ENCODE measurements at places on chromosomes 12 and 14.

- DNase-seq: no peak
These were observed 198.5 kb downstream of the ATP23 start for GRCh38 chr12:58139894-58140293.

- no peak for DNase-seq
These were observed 57.7 kb downstream of the MVK start for GRCh38 chr12:109631302-109631701.

- DNase-seq: no peak
These were observed 343.1 kb downstream of the CCER1 start for GRCh38 chr12:90611891-90612290.

DNA sequence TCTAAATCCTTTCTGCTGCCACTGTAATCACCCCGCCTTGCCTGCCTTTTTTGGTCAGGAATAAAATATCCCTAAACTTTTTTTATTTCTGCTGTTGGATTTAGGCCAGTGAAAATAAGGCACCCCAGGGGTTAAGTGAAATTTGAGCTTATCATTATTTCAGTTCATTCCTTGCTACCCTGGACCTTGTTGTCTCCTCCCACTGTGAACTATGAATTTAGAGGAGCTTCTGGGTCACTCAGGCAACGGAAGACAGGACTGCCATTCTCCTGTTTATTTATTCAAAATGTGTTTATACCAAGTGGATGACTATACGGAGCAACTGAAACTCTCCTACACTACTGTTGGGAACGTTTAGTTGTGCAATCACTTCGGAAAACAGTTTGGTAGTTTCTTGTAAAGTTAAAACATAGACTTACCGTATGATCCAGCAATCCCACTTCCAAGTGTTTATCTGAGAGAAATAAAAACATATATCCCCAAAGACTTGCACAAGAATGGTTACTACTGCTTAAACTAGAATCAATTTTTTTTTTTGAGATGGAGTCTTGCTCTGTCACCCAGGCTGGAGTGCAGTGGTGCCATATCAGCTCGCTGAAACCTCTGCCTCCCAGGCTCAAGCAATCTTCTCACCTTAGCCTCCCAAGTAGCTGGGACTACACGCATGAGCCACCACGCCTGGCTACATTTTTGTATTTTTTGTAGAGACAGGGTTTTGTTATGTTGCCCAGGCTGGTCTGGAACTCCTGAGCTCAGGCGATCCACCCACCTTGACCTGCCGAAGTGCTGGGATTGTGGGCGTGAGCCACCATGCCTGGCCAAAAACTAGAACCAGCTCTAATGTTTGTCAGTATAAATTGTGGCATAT, 2.3 kb upstream of the TRAFD1 start:
- no peak for DNase-seq

DNA sequence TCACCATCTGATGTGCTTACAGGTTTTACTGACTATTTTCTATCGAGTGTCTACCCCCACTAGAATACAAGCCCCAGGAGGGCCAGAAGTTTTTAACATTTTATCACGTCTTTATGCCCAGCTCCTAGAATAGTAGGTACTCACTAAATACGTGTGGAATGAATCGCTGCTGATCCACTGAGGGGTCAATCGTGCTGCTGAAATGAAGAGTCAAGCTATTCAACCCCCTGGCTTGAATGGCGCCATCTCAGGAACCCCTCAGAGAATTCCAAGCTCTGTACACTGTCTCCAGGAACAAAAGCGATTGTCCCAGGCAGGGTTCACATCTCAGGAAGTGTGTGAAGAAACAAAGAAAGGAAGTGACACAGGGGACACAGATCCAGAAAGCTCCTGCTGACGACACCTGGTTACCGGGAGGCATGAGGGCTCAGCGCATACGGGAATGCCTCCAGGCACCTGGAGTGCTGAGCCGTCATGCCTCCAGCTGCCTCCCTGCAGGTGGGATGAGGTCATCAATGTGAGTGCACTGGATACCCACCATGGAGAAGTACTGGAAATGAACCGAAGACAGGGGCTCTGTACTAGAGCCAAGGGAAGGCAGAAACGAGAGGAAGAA, 45.6 kb downstream of the PITPNM2 start:
- no peak for DNase-seq

GRCh38 chr12:84922693-84923092, 10.1 kb upstream of the SLC6A15 start:
- no peak for DNase-seq

GRCh38 chr12:114240288-114240687, 165.7 kb downstream of the TBX5 start:
- no peak for DNase-seq

DNA sequence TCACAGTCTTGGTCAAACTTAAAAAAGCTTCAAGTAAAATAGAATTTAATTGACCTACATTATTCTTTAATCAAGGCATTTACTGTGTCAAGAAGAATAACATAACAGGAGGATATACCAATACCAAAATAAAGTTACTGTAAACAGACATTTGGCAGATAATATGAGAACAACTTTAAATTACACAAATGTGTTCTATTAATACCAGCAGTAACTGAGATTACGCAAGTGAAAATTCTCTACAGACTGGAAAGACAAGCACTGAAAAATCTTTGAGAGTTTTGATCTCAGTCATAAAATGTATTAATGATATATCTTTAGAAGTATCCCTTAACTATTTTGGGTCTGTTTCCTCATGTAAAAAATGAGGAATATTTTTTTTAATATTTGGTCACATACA, 169.2 kb upstream of the SOX5 start:
- no peak for DNase-seq

DNA sequence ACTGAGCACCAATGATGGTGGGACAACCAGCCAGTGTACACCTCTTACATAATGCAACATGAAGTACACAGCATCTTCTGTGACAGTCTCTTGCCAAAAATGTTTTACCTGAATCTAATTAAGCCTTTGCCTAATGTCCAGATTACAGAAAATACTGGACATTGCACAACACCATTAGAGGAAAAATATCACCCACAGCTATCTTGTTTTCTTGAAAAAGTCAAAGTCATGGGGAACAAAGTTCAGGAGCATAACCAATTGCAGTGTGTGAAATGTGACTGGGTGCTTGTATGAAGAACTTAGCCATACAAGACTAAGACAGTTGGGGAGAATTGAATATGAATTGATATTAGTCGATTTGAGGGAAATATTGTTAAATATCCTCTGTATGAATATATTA, 12.1 kb upstream of the ANO6 start:
- DNase-seq: no peak

DNA sequence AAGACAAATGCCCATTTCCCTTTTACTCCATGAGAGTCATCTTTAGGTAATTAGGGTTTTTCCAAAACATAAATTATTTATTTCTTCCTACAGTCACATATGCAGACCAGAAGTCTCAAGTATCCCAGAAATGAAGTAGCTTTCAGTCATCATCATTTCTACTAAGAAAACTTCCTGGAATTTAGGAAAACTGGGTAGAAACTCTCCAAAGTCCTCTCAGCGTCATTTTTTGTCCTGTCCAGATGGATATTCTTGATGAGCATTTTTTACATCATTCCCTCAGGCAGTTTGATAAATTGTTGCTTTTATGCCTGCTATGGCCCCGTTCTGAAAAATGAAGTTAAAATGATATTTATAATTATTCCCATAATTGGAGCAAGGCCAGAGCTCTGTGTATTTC, 93.9 kb upstream of the DCN start:
- DNase-seq: no peak

- DNase-seq: no peak
These were observed 73.0 kb downstream of the CIT start for GRCh38 chr12:119804011-119804641.

DNA sequence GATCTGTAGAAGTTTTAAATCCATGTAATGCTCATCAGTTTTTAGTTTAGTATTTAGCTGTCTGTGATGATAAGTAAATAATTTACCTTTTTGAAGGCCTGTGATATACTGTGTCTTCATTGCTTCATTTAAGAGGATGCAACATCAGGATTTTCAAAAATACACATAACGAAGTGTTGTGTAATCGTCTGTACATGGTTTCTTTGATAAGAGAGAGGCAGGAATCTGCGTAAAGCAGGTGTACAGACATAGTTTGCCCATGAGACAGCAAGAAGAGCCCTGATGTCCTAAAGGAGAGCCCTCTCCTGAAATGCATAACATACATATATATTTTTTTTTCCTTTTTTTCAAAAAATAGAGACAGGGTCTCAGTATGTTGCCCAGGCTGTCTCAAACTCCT, 44.8 kb downstream of the RASSF3 start:
- no peak for DNase-seq

DNA sequence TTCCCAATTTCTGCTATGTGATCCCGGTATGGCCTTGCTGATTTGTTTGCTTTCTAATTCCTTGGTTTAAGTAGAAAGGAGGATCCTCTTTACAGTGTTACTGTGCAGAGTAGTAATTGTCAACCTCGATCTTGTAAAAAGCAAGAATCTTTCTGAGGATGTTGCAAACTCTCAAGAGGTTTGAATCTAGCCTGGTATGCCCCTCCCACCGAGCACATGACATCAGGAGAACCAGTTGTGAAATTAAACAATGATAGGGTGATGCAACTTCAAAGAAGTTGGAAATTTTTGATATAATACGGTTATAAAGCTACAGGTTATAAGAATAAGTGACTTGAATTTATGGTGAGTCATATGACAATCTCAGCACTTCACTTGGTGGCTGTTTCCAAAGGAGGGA, 35.0 kb upstream of the FUT8 start:
- DNase-seq: no peak

DNA sequence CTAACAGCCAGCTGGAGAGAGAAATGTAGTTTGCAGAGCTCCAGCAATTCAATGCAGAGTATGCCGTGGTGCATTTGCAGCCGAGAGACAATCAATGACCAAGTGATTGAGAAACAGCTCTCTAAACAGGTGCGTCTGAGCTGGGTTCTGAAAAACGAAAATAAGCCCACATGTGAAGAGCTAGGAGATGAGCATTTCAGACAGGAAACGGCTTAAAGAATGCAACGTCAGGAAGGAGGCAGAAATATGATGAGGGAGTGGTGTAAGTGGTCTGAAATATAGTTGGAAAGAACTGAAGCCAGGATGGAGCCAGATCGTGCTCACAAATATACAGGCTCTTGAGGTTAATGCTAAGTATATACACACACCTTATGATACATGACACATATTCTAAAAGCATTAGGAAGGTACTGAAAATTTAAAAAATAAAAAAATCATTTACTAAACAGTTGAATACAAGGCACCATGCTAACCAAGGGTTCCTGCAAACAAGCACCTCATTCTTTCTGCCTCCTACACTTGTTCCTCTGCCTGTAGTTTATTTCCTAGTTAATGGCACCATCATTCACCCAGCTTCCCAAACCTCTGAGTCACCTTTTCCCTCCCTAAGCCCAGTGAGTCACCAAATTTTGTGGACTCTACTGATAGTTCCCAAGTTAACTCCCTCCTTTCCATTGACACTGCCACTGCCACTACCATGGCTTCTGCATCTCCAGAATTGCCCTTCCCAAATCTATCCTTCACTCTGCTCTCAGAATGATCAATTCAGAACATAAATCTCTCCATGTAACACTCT, 2.3 kb upstream of the GARIN2 start:
- DNase-seq: no peak

DNA sequence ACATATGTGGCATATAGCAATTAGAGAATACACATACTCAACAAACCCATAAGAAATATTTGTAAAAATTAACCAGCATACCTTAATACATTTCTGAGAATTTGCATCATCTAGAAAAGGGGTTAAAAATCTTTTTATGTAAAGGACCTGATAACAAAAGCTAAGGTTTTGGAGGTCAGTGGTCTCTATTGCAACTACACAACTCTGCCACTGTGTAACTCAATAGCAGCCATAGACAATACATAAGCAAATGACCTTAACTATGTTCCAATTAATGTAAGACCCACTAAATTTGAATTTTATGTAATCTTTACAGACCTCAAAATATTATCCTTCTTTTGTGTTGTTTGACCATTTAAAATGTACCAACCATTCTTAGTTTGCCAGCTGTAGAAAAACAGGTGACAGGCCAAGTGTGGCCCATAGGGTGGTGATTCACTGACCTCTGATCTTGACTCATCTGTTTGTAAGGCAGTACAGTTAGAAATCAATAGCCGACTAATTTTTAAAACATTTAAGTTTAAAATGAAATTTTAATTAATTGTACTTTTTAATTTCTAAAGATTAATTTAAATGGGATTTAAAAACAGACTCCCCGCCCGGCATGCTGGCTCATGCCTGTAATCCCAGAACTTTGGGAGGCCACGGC, 7.4 kb upstream of the EPS8 start:
- DNase-seq: no peak

GRCh38 chr12:58425481-58426392, 484.4 kb downstream of the ATP23 start:
- DNase-seq: no peak

- no peak for DNase-seq
These were observed 42.5 kb upstream of the CATSPERB start for GRCh38 chr14:91774140-91775096.

GRCh38 chr14:94041551-94042346, 15.6 kb downstream of the OTUB2 start:
- no peak for DNase-seq

DNA sequence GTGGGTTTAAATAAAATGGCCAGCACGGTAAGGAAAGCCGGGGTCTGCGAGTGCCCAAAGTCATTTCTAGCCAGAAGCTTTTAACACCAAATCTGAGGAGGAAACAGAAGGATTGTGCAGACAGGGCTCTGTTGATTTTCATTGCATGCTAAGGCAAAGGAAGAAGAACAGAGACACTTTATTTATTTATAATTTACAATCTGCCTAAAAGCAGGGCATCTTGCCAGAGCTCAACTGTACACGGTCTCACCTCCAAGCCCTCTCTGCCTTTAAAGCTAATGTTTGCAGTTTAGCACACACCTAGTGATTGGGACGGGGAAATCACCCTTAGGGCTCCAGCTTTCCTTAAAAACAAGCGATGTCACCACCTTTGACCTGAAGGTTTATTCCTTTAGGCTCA, 4.0 kb downstream of the KCNA5 start:
- no peak for DNase-seq

DNA sequence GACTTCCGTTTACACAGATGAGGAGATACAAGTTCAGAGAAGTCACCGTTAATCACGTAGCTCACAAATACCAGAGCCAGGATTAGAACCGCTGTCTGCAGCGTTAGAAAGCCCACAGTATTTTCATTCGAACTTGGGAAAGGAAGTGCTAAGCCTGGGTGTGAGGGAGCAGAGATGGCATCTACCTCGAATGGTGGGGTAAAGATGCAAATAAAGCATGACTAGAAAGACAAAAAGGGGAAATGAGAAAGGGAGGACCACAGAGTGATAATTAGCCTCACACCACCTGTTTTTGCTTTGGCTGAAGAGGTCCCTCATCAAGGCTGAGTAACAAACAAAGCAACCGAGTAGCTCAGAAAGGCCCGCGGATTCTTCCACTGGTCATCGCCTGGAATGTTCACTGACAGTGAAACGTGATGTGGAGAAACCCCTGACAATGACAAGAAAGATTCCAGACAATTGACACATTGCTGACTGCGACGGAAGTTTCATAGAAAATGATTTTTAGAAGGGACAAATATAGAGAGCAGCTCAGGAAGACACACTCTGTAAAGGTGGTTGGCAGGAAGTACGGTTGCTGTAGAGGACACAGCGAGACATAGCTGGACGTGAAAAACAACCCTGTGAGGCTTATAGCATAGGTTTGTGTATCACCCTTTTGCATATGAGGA, 31.5 kb upstream of the BHLHE41 start:
- DNase-seq: no peak

Measured in activated naive CD8-positive, alpha-beta T cell treated with anti-CD3 and anti-CD28 coated beads, Interleukin-2, amount 10 ng/mL, durations not matched to agents 7 days and 5 days (primary cell).